Activated CD8-positive, alpha-beta memory T cell treated with anti-CD3 and anti-CD28 coated beads for 1 hour (primary cell): ENCODE measurements at places on chromosomes 1 and 21.

DNA sequence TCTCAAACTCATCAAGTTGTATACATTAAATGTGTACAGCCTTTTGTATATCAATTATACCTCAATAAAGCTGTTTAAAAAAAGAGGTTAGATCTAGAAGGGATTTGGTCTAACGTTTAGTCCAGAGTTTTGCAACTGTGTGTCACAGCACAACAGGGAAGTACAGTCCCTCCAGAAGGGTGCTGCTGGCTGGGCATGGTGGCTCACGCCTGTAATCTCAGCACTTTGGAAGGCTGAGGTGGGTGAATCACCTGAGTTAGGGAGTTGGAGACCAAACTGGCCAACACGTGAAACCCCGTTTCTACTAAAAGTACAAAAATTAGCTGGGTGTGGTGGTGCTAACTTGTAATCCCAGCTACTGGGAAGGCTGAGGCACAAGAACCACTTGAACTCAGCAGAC, 78.3 kb upstream of the HAO2 start:
- DNase-seq, result no peak

- DNase-seq, result no peak
Measured at GRCh38 chr1:58881471-58881994, 97.7 kb upstream of the JUN start.

DNA sequence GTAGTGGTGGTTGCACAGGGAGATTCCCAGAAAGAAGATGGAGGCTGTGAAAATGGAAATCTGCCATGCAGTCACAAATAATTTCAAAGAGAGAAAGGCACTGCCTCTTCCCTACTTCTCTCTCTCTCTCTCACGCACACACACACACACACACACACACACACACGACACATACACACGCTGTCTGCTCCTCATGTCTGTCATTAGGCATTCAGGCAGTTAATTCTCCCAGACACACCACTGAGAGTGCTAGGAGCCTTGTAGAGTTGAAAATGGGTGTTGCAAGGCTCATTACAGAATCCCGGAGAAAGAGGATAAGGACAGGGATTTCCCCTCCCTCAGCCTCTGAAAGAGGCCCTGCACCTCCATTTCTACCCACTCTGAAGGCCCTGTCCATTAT, 47.8 kb upstream of the LRRN2 start:
- no peak for DNase-seq

GRCh38 chr1:66533804-66534740, at the start of gene SGIP1:
TSS of gene SGIP1 (plus strand) at chr1:66534153. CDS start at chr1:66534359, 206 bp downstream.
- no peak for DNase-seq

GRCh38 chr1:112686835-112687234, 12.4 kb downstream of the MOV10 start:
- DNase-seq, result no peak

DNA sequence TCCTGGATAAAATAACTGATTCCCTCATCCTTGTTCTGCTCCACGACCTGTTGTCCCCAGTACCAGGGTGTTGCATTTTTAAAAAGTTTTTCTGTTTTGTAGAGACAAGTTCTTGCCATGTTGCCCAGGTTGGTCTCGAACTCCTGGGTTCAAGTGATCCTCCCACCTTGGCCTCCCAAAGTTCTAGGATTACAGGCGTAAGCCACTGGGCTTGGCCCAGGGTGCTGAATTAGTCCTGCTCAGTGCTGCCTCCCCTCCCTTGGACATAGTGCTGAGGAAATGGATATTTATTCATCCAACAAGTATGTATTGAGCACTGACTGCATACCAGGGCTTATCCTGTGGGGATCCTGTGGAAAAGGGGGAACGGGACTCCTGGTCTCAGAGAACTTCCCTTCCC, 126.4 kb downstream of the PTPRU start:
- DNase-seq, result no peak

GRCh38 chr1:151007853-151008243, 401 bp upstream of the PRUNE1 start:
- DNase-seq, result no peak

DNA sequence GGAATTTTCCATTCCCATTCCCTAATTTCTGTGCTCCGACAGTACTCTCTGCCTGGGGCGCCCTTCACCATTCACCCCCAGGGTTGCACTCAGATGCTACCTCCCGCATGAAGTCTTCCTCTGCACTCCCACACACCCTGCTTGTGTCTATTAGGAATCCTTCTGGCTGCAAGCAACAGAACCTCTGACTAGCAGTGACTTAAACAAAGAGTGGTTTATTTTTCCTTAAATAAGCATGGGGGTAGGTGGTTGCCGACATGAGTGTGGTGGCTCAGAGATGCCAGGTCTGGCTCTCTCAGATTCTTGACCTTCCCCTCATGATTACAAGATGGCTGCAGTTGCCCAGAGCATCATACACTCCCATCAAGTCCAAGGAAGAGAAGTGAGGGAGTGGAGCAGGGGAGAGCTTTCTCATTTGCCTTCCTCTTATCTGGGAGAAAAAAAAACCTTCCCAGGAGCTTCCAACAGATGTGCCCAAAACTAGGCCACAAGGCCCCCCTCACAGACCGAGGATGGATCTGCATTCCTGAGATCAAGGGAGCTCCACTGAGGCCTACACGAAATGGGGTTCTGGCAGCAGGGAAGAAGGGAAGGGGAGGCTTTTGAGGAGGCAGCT, 49.6 kb upstream of the LBR start:
- no peak for DNase-seq

DNA sequence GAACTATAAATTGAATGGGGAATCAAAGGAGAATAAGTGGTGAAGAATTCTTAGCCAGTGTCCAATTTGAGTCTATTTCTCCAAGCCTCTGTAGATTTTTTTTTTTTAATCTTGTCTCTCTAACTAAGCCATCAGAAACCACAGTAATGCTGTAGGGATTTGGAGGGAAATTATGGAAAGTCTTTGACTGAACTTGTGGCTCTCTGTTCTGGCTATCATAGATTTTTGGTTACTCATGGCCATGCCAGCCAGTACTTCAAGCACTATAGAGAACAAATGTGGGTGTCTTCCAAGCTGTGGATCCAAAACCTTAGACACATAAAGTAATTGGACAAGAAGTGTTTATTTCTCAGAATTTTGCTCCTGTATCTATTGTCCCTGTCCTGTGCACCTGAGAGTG, 147.9 kb downstream of the LRRC40 start:
- DNase-seq, result no peak
